ENCODE measurements at places on chromosomes 13 and 19.

GRCh38 chr13:80577926-80578670 is 237.2 kb upstream of the SPRY2 start:
- DNase-seq: no peak

DNA sequence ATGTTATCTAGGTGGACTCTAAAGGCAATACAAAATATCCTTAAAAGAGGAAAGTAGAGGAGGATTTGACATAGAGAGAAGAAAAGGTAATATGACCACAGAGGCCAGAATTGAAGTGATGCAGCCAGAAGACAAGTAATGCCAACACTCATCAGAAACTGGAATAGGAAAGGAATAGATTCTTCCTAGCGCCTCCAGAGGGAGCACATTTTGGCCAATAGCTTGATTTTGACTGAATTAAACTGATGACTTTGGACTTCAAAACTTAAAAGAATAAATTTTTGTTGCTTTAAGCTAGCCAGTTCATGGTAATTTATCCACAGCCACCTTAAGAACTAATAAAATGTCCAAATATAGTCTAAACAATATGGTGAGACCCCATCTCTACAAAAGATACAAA is 1921.9 kb downstream of the OLFM4 start:
- DNase-seq: no peak

DNA sequence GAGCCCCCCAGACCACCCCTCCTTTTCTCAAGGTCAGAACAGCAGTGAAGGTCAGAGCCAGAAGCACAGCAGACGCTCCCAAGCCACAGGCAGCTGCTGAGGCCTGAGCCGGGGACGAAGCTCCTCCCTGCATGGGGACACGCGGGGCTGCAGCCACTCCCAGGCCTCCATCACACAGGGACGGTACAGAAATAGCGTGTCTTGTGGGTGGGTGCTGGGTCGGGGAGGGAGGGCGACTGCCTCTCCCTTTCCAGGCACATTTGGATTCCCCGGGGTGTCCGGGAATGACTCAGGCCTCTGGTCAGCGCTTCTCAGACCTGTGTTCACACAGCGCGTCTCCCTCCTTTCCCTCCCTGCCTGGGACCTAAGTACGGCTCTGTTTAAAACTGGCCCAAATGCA is 33.2 kb downstream of the RASA3 start:
- DNase-seq: no peak

DNA sequence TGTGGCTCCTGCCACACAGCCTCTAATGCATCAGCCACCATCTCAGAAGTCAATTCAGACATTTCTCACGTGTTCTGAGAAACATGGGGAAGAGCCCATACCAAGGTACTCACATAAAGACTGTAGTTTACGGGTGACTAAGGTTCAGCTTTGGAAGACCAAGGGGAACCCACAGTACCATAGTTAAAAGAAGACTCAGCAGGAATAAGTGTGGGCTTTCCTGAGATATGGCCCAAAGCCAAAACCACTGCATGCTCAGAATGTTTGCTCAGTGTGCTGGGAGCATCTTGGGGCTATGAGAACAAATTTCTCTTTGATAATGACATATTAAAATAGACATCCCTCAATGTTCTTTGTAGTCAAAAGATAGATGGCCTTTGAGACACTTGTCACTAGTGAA is 283.8 kb downstream of the DCT start:
- peak; percentile 63 for DNase-seq

DNA sequence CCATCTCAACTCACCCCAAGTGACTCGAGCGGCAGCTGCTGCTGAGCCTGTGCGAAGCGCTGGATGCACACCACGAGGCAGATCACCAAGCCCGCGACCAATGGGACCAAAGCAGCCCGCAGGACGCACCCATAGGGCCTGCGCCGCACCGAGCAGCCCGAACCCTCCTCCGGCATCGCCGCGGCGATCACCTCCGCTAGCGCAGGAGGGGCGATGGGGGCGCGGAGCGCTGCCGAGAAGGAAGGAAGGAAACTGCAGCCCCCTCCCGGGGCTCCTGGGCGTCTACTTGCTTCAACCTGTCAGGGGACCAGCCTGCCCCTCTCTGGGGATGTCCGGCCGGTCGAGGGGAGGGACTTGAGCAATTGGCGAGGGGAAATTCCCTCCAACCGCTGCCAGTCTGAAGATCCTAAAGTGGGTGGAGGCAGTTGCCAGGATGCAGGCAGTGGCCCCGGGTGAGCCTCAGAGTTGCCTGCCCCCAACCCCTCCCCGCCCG is at the start of gene CD70:
CD70 (minus strand) TSS at position 324 of the 493 bp plus-strand sequence; CDS start at position 176, 148 bp downstream.
- DNase-seq: no peak

DNA sequence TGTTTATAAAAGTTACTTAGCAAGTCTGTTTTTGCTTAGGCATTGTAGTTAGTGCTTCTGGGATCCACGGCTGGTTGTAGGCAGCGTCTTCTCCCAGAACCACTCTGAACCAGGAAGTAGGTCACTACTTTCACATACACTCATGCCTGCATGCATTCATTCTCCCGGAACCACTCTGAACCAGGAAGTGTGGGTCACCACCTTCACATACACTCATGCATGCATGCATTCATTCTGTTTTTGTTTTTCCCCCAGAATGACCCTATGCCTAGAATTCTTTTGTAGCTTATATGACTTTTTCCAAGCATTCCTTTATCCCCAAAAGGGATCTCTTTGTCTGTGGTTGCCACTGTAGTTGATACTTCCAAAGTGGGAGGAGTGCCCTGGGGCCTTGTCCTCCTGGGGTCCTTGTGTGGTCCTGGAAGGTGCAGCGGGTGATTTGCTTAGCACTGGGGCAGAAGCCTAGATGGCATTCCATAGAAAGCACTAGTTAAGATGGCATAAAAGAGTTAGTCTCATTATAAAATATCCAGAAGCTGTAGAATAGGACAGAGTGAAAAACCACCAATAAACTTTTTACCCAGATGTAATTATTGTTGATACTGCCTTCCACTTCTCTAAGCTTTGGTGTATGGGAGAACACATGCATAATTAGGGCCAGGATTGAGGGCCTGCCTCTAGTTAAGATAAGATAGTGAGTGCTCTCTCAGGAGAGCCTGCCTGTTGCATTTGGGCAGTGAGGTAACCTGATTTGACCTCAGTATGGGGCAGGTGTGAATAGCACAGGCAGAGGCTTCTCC is 68.6 kb upstream of the TEX29 start:
- peak; percentile 18 for DNase-seq

- no peak for DNase-seq
Observed at GRCh38 chr19:46718157-46718933, 1.4 kb upstream of the PRKD2 start.

DNA sequence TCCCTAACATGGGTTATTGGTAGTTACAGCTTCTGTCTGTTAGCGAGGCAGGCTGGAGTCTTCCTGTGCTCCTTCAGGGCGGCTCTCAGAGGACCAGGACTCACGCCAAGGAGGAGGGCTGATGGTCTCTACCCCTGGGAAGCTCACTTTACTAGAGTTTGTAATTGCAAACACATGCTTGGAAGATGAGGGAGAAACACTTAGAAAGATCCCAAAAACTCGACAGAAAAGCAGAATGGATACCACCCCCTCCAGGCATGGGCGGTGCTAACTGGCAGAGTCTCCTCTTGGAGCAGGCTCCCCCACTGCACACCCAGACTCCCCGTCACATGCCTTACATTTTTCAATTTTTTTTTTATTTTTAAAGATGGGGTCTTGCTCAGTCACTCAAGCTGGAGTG is 62.0 kb downstream of the PARP4 start:
- DNase-seq: no peak

DNA sequence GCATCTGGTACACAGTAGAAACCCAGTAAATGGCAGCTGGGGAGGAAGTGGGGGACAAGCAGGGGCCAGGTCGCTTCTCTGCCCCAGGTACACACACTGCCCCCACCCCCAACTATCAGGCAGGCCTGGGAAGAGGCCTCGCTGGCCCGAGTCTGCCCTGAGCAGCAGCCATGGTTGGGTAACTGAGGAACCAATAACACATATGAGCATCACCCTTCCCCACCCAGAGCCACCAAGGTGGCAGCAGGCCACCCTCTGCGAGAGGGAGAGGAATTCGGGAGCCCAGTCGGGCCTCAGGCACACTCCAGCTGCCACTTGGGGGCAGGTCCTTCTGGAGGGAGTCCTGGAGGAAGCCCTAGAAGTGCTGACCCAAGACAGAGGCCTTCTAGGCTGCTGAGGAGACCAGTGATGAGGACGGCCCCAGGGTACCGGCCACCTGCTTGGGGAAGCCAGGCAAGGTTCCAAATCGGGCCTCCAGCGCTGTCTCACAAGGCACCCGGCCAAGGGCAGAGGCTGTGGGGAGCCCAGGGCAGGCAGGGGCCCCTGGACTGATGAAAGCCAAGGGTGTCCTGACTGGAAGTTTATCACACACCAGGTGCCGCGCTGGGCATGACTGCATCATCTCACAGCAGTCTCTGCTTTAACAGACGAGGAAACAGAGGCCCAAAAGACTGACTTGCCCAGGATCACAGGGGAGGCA is 14.0 kb upstream of the KPTN start:
- DNase-seq: no peak

DNA sequence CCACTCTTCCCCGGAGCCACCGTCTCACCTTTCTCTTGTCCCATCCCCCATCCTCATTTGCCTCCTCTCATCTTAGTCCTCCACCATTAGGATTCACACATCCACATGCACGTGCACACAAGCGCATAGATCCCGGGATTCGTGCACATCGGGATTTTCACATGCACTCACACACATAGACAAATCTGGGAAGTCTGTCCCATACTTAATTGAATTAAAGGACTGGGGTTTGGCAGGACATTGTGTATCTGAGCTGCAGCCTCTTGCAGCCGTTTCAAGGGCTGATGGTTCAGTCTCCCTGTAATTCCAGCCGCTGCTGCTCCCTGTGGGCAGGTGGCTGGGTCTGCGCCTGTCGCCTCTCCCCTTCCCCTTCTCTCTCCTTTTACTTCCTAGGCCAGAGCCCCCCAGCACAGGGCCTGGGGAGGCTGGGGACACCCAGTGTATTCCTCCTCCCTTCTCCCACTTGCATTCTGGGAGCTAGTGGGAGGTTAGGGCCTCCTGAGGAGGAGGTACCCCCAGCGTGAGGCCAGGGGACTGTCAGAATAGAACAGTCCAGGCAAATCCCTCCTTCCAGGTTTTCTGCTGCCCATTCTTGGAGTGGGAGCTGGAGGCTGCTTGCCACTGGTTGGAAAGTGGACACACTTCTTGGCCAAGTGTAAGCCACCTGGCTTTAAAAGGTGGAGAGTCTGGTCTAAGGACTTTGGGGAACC is 43.6 kb downstream of the LYL1 start:
- no peak for DNase-seq

- DNase-seq: no peak
Observed at GRCh38 chr13:33678906-33679657, 138.9 kb upstream of the RFC3 start.

DNA sequence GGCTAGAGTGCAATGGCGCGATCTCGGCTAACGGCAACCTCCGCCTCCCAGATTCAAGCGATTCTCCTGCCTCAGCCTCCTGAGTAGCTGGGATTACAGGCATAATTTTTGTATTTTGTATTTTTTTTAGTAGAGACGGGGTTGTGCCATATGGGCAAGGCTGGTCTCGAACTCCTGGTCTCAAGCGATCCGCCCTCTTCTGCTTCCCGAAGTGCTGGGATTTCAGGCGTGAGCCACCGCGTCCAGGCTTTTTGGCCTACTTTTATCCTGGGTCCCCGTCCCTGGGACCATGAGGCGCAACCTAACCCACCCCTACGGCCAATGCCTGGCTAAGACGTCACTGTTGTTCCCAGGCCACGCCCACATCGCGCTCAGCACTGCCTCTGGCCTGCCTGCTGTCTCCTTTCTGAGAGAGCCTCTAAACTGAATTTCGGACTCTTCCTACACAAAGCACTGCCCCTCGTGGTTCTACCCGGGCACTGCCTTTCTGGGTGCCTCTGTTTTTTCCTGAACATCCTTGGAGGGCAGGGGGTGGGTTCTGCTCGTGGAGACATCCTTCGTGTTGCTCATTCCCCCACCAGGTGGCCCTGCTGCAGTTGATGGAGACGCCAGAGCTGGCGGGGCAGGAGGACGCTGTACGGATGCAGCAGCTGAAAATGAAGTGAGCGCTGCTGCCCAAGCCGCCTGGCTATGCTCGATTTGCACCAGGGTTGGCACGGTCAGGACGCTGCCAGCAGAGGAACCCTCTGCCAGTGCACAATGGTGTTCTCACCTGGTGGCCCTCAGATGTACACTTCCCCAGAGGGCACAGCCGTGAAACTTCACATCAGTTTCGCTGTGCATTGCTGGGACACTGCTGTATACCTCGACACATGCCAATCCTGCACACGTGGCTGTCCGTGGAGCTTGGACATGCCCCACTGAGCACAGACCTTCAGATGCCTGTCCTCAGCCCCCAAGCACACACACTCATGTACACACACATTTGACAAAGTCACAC is 2.0 kb downstream of the REX1BD start:
- DNase-seq: no peak

- peak; percentile 17 for DNase-seq
Observed at GRCh38 chr13:59734393-59734792, 429.3 kb downstream of the DIAPH3 start.

DNA sequence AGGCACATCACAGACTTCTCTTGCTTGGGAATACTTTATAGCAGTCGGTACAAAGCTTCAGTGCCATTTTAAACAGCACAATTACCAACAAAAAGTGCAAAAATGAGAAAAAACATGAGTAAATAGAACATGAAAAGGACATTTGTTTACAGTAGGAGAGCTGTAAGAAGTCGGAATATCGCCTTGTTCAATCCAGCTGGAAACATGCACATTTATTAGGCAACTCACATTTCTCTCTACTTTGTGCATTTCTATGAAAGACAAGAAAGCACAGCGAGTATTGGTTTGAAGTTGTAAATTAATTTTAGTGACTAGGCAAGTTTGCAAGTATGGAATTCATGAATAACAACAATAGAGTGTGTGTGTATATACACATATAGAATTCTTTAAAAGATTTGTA is 484.7 kb downstream of the DACH1 start:
- DNase-seq: no peak

- DNase-seq: no peak
Observed at GRCh38 chr13:110005563-110005962, 219.2 kb upstream of the IRS2 start.

- no peak for DNase-seq
Observed at GRCh38 chr13:45821811-45822210, 29.7 kb downstream of the SIAH3 start.

DNA sequence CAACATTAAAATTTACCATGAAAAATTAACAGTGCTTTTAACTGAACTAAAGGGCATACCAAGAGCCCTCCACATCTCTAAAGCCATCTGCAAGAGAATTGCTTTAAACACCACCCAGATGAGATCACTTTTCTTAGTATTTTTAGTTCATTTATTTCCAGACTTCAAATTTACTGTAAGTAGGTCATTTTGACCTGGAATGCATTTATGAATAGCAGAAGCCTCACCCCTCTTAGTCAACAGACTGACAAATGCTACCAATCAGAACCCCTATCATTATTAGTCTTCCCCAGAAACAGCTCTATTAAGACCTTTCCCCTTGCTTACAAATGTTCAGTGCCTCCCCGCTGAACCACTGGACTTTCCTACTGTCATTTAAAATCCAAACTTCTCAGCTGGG is 27.3 kb downstream of the RUBCNL start:
- DNase-seq: no peak

GRCh38 chr13:36130552-36131221 is 495 bp downstream of the DCLK1 start:
- peak; percentile 50 for DNase-seq

- no peak for DNase-seq
Observed at GRCh38 chr13:24615911-24616472, 64.2 kb upstream of the ATP12A start.

GRCh38 chr19:29834991-29835846 is 23.4 kb downstream of the CCNE1 start:
- DNase-seq: no peak

Measured in NCI-H187 (cell line).